ENCODE measurements at places on chromosomes 6 and 20. TPM values are rescaled to one million over a fixed set of nuclear protein-coding genes. Genes with fewer than 3 reads are reported as not detected.

DNA sequence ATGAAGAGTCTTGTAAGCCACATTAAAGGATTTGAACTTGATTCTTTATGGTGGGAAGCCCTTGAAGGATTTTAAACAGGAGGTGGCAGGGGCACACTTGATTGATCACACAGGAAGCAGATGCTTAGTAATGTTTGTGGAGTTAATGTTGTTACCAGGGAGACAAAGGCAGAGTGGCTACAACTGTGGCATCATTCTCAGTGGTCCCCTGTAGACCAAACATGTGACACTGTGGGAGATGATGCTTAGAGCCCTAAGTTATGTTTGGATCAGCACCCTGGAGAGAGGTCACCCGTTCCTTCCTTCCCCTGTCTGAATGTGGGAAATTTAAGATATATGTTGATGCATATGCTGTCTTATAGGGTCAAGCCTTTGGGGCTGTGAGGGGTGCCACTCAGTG, 53.2 kb downstream of the EIF2S2 start:
- no peak for DNase-seq

- peak; percentile 62 for DNase-seq
Measured at GRCh38 chr20:49475292-49476015, 7.0 kb downstream of the KCNB1 start.

GRCh38 chr6:47206626-47207025, 103.1 kb downstream of the TNFRSF21 start:
- no peak for DNase-seq

DNA sequence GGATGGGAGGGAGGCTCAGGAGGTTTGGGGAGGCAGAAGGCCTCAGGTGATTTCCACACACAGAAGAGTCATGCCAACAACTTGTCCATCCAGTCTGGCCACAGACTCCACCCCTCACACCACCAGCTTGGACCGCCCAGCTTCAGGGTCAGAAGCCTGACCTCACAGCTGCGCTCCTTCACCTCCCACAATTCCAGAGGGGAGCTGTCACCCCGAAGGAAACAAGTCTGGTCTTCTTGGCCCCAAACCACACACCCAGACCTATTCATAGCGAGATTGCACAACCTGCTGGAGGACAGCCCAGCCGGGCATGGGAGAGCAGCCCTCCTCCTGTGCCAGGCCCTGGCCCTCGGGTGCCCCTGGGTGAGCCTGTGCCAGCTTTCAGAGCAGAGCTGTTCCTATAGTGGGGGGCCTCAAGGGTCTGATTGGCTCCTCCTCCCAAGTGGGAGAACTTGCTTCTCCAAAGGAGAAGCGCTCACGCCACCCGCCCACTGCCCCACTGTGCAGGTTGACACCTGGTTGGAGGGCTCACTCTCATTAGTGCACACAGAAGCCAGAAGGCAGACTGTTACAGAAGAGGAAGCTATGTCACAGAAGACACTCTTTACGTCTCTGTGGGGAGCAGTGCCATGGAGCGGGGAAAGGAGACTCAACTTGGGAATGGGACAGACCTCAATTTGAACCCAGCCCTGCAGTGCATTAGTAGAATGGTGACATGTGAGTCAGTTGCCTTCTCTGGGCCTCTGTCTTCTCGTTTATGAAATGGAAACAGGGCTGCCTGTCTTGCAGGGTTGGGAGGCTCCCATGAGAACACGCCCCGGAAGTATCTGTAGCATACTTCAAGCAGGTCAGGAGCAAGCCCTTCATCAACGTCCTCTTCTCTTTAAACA, 128.8 kb downstream of the FOXO3 start:
- no peak for DNase-seq

The LY6G6F gene
- total RNA-seq = not detected

The DSN1 gene
- 7.5 TPM for total RNA-seq

GRCh38 chr6:53466257-53466656, 78.6 kb downstream of the GCLC start:
- peak; percentile 57 for DNase-seq

DNA sequence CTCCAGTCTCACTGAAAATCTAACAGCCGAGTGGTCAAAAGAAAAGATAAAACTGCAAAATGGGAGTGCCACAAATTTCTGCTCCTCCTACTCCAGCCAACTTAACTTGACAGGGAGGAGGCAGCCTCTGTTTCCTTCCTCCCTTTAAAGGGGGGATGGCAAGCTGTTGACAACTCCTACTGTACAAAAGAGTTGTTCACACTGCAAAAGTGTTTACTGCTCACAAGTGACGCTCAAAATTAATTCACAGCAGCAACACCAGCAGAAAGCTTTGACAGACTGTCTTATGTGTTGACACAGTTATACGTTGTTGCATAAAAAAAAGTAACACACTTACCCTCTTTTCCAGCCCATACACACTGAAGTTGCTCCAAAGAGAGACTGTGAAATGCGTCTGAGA, 169.8 kb downstream of the BACH2 start:
- DNase-seq = no peak

- no peak for DNase-seq
Measured at GRCh38 chr20:16111852-16112412, 461.3 kb downstream of the KIF16B start.

GRCh38 chr6:138577151-138577915, 78.0 kb upstream of the NHSL1 start:
- DNase-seq = no peak

Data from umbilical cord (tissue), 2 donors.